Activated T-helper 1 cell treated with Interleukin-2 at 50 U/mL for 16 hours (primary cell): ENCODE measurements at places on chromosomes 11 and 22.

DNA sequence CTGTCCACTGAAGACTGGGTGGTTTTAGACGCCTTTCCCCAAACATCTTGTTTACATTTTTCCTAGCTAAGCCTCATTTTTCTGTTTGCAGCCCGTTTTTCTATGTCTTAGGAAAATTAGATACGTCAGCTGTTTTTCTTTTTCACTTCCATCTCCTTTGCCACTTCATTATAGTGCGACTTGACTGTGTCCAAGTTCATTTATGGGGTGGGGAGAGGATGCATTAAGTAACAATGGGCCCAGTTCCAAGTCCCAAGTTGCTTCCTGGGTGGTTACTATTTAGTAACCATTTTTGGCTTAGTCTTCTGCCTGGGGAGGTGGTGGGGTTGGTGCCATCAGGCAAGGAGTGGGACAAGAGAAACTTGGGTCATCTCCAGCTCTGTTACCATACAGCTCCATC, 83.0 kb downstream of the TRAF6 start:
- no peak for DNase-seq

DNA sequence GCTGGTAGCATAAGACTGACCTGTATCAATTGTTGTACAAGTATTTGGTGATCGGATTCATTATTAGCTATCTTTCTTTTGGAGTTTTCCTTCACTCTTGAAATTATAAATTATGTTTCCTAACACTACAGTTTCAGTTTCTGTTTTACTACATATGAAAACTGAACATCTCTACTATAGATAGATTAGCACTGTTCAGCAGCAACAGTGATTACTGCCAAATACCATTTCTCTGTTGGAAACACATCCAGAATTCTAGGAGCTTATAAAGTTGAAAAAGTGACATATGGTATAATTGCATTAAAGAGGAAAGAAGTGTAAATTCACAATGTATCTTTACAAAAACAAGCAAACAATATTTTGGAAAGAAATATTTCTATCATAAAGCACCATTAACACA, 118.5 kb upstream of the GRIA4 start:
- no peak for DNase-seq

GRCh38 chr11:128579798-128580504, 7.4 kb downstream of the ETS1 start:
- no peak for DNase-seq

DNA sequence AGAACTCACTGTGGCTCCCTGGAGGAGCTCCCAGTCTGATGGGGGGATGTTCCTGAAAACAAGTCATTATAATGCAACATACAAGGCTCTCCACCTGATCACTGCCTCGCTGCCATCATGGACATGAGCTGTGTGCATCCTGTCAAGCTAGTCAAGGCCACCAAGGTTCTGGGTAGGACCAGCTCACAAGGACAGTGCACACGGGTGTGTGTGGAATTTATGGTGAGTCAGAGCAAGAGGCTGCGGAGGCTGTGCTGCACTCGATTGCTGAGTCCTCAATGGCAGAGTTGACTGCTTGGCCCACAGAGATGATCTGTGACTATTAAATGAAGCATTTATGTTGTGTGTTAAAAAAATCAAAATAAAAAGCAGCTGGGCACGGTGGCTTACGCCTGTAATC, 96.6 kb downstream of the SEZ6L start:
- no peak for DNase-seq

DNA sequence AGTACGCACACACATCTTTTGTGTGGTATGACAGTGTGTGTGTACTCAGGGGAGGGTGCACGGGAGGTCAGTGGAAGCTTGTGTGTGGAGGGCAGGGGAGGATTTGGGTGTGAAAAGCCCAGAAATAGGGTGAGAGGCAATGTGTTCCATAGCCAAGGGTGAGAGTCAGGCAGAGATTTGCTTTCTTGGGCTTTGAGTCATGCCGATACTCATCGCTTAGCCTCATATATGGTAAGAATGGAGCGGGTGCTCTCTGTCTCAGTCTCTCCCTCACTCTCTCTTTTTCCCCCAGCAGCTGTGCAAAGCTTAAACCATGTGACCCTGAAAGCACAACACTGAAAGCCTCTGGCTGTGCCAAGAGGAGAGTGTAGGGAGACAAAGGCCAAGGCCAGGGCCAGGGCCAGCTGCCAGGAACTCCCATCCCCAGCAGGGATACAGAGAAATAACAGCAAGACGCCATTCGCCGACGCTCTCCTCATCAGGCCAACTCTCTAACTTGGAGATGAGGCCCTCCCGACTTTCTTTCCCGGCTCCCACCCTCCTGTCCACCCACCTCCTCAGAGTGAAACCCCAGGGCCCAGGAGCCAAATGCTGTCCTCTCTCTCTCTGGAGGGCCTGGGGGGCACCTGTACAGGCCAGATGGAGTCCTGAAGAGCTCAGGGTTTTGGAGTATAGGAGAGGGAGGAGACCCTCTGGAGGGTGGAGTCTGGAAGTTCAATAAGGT, 20.3 kb upstream of the MICAL3 start:
- DNase-seq, result no peak

DNA sequence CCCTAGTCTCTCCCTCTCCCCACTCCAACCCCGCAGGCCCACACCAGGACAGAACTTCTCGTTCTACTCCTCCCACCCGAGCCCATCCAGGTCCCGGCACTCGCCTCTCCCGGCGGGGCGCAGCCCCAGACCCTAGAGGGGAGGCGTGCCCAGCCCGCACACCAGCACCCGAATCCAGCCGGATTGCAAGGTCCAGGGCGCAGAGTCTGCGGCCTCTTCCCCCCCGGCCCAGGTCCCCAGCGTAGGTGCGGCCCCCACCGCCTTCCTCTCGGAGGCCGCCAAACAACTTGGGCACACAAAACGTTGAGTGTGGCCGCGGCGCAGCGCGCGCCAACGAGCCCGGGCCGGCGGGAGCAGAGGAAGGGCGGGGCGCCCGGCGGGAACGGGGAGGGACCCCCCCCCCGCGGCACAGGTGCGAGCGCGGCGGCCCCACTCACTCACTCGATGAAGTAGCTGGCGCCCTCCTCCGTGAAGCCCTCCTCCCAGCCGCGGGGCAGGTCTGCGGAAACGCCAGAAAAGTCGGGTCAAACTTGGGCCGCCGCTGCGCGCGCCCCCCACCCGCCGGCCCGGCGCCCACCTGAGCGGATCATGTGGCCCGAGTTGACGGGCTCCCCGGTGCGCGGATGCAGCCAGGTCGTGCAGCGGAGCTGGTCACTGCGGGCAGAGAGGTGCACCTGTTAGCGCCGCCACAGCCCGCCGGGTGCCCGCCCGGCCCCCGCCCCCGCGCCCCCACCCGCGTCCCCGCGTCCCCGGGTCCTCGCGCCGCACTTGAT, 480 bp downstream of the PLEKHA7 start:
- DNase-seq, result no peak

GRCh38 chr11:131823772-131824171, 453.4 kb downstream of the NTM start:
- DNase-seq, result no peak
